Fibroblast of lung (primary cell): ENCODE measurements at places on chromosomes 1 and 21. TPM values are rescaled to one million over a fixed set of nuclear protein-coding genes. Genes with fewer than 3 reads are reported as not detected.

DNA sequence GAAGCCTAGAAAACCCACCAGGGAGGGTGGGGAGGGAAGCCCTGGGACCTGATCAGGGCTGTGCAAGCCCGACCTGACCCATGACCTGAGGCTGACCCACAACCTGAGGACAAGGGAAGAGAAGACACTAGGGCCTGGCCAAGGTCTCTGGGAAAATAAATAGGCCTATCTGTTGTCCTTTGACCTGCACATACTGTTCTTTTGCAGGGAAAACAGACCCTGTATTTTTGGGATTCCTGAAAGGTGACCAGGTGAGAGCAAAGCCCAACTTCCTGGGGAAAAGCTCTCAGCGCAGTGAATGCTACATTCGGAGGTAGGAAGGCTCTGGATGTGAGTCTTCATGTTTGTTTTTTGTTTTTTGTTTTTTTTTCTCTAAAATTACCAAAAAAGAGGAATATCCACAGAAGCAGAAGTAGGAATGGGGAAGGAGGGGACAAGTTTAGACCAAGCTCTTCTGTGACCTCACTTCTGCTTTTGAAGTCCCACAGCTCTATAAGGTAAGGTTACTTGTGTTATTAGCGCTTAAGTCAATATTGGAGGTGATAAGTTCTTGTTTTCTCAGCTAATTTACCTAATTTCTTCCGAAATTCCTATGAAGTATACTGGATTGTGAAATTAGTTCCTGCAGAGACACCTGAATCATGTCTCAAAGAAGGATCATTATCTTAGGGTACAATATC, 26.2 kb upstream of the LYST start:
- DNase-seq = no peak

- peak; percentile 82 for DNase-seq
Observed at GRCh38 chr1:116496380-116496779, 74.4 kb downstream of the CD58 start.

GRCh38 chr1:24020470-24020869, 40.3 kb upstream of the SRSF10 start:
- DNase-seq = no peak

- peak; percentile 47 for DNase-seq
Observed at GRCh38 chr1:222283147-222283768, 264.6 kb downstream of the HHIPL2 start.

DNA sequence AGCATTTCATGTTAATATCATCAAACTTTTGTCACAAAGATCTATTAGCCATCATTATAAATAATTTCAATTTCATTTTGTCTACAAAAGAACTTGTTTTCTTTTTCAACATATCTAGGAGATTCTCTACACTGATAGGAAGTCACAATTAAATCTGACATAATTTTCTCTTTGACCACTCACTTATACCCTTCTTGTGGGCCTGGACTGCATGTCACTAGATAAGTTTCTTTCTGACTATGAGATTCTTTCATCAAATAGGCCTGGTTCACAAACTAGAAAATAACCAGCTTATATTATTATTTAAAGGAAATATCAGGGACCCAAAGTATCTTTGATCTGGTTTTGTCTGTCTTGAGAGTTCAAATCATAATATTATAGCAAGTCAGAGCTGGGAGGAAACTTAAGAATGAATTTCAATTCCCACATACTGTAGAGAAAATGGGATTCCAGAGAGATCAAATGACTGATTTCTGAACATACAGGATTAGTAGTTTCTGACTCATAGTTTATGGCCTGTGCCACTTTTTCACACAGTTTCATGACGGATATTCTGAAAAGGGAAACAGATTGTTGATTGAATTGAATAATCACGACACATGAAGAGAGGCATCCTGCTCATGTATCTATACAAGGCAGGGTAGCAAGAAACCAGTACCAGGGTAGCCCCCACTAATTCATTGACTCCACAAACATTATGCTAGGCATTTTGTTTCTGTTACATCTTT, 355.8 kb downstream of the GPATCH2 start:
- DNase-seq = peak; percentile 67

- DNase-seq = no peak
Observed at GRCh38 chr1:87219141-87219540, 109.5 kb upstream of the LMO4 start.

- no peak for DNase-seq
Observed at GRCh38 chr1:30305061-30305460, 418.3 kb downstream of the MATN1 start.

DNA sequence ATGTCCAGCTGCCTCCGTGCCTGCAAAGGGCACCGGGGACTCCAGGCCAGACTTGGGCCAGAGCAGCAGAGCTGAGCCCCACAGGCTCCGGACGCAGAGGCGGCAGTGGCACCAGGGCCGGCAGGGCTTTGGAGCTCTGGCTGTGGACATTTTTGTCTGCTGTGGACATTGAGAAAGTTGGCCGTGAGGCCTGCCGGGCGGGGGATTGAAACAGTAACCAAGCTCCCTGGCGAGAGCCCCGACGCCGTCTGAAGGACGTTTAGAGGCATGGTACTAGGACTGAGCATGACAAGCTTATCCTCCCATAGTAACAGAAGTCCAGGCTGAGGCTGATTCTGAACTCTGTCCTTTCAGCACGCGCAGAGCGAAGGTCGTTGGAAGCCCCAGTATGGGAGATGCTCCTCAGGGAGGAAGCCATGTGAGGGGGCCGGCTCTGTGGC, 323.8 kb downstream of the AMY1C start:
- DNase-seq = no peak

GRCh38 chr1:239951511-239952140, 140.1 kb upstream of the FMN2 start:
- peak; percentile 57 for DNase-seq

DNA sequence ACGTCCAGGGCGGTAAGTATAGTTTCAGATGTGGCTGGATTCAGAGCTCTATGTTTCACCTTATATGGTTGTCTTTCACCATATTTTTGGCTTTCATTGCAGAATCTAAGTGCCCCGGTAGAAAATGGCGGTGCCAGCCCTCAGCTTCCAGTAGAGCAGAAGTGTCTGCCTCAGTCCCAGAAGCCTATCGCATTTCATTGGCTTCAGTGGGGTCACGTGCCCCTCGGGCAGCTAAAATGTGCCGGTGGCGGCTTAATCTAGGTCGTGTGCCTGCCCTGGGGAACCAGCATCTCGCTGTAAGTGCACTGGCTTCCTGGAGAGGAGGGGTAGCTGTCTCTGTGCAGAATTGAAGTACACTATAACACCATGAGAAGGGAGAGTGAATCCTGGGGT, 107.4 kb upstream of the MAGI3 start:
- no peak for DNase-seq

DNA sequence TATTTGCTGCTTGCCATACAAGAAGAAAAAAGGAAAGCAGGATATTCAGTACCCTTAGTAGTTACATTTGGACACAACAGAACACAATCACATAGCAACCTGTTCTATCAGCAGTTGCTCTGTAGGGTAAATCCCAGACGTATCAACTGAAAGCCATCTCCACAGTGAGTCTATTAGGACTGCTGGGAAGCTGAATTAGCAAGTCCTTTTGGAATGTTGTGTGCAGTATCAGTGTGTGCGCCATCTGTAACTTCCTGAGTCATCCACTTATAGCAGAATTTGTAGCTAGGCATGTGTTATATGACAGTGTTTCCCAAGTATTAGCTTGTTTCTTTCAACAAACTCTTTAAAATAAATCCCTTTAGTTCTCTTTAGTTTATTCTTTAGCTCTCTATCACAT, 21.3 kb downstream of the CCDC30 start:
- DNase-seq = peak; percentile 76

DNA sequence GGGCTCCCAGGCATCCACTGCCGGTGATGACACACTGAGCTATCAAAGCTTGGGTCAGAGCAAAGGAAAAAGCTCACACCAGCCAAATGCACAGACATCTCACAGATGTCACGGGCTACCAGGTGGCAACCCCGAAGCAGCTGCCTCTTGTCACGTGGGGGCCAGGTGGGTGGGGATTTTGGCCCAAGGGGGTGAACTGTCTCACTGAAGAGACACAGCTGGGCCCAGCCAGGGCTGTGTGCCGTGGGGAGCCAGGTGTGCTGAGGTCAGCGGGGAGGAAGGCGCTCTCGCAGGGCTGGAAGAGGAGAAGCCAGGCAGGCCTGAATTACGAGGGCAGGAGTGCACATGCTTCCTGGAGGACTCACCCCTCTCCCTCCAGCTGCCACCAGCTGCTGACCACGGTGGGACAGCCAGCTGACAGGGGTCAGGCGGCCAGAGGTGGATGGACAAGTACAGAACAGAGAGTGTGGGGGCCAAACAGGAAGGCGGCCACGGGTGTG, 32.4 kb downstream of the KCNN3 start:
- DNase-seq = no peak

DNA sequence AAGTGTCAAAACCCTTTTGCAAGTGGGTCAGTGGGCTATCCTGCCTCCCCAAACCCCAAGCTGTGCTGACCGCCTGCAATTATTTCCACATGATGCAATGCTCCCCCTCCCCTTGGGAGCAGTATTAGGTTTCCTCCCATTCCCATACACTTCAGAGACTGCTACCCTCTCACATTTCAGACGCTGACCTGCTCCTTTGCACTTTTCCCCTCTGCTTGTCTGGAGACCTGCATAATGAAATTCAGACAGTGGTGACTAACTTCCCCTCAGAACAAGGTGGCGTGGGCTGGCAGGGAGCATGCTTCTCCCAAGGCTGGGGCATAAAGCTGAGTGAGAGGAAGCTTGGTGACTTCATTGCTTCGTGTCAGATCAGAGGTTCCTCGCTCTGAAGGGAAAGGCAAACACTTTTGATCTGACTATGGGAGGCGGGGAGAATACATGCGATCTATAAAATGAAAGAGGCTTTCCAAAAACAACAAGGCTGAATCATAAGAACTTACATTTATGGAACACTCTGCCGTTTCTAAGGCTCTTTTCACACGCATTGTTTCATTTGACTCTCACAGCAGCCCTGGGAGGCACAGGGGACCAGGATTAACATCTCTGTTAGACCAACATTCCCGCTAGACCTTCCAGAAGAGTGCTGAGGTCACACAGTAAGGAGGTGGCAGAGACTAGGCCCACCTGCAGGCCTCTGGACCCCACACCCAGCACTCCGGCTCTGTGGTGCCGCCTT, 27.5 kb upstream of the ROR1 start:
- peak; percentile 88 for DNase-seq

GRCh38 chr1:23171181-23171755, 2.6 kb upstream of the LUZP1 start:
- no peak for DNase-seq

DNA sequence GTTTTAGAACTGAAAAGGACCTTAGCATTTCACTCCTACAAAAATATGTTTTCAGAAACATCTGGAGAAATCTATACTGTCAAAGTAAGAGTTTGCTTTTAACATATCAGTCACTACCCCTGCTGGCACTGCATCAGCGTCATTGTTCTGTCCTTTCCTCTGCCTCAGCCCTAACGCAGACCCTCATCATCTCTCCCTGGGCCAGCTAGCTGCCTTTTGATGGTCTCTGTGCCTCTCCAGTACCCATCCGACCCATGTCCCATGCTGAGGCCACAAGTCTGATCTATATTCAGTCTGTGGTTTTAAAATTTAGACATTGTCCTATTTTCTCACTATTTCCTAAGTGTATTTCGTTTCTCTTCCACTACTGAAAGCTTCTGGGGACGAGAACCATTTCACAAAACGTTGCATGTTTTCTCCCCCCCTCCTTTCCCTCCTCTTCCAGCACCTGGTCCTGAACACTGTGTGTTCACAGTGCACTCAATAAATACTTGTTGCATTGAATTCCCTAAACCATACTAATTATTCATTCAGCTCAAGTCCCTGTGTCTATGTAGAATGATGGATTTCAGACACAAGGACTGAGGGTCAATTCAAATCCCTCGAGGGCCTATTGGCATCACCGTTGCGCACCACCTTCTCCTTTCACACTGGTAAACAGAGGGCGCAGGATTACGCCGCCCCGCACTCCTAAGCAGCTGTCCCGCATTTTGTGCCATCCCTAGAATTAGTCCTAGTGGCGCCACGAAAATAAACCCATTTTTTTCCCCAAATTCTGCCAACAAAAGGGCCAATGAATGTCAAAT, 53.4 kb downstream of the CD2 start:
- DNase-seq = no peak

DNA sequence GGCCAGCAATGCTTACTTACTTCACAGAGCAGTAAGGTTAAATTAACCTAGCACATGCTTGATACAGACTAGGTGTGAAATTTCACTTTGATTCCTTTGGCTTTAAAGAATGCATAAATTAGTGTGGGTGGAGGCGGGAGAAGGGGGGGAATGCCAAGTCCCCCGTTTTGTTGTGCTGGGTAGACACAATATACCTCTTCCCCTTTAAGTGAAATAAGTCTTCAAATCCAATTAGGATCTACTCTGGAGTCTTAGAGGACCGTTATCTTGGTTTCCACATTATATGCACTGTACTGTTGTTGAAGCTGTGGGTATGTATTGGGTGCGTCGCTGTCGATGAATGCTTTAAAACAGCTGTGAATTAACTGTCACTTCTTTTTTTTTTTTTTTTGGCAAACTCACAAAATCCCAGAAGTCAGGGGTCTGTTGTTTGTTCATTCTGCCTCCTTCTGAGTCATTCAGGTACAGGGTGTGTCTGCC, 1.6 kb upstream of the S1PR1 start:
- DNase-seq = no peak

DNA sequence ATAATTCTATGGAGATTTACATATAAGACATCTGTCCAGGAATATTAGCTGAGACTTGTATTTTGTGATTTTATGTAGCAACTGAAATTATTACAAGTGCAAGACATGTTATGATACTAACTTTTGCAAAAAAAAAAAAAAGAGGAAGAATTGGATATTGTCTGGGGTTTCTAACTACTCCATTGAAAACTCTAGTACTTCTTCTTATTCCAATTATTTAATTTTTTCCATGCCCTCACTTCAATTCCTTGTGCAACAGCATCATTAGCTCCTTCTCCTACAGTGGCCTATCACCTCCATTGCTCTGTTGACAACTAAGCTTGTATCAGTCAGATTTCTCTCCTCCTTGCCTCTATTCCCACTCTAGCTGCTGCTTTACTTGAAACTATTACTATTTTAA, 126.6 kb downstream of the PTPRC start:
- no peak for DNase-seq

GRCh38 chr21:45071874-45072737, 2.3 kb upstream of the ADARB1 start:
- no peak for DNase-seq

- DNase-seq = no peak
Observed at GRCh38 chr1:178418284-178418955, 78.3 kb downstream of the CLEC20A start.

The CPLANE2 gene
- total RNA-seq = 12.1 and 19.2 TPM in 2 replicates

The RAD54L gene
- total RNA-seq = 0.26 and 0.66 TPM in 2 replicates

The AQP10 gene
- total RNA-seq = not detected in 2 replicates

The PAX7 gene
- total RNA-seq = not detected in 2 replicates

The KRTAP6-3 gene
- not detected in 2 replicates for total RNA-seq

The NMNAT2 gene
- total RNA-seq = under 0.01 TPM in 2 replicates

The A3GALT2 gene
- total RNA-seq = not detected in 2 replicates

The RGS13 gene
- not detected in 2 replicates for total RNA-seq

The TSPAN1 gene
- total RNA-seq = 0.17 and 0.26 TPM in 2 replicates
